ENCODE measurements at places on chromosomes 6 and 20. TPM values are rescaled to one million over a fixed set of nuclear protein-coding genes. Genes with fewer than 3 reads are reported as not detected.

GRCh38 chr6:82017288-82017687 is 230.3 kb downstream of the IBTK start:
- DNase-seq = no peak

DNA sequence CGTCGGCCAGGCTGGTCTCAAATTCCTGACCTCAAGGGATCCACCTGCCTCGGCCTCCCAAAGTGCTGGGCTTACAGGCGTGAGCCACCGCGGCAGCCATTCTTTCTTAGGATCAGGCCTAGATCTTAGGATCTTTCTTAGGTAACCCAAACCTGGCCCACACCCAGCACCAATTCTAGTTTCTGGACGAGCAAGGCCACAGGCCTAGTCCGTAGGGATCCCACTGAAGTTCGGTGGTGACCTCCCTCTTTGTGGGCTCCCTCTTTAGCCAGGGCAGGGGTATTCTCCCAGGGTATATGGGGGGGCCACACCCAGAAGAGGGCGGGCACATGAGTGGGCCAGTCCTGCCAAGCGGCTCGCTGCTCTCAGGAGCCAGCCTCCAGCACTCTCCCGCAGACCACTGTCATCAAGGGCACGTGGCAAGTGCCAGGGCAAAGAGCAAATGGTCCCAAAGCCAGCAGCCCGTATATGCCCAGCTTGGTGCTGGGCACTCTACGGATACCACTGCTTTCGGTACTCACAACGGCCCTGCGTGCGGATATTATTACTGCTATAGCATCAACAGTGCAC is 6.5 kb downstream of the PXDC1 start:
- no peak for DNase-seq

- DNase-seq = peak; percentile 48
Observed at GRCh38 chr20:62795023-62795761, 1.1 kb upstream of the MRGBP start.

DNA sequence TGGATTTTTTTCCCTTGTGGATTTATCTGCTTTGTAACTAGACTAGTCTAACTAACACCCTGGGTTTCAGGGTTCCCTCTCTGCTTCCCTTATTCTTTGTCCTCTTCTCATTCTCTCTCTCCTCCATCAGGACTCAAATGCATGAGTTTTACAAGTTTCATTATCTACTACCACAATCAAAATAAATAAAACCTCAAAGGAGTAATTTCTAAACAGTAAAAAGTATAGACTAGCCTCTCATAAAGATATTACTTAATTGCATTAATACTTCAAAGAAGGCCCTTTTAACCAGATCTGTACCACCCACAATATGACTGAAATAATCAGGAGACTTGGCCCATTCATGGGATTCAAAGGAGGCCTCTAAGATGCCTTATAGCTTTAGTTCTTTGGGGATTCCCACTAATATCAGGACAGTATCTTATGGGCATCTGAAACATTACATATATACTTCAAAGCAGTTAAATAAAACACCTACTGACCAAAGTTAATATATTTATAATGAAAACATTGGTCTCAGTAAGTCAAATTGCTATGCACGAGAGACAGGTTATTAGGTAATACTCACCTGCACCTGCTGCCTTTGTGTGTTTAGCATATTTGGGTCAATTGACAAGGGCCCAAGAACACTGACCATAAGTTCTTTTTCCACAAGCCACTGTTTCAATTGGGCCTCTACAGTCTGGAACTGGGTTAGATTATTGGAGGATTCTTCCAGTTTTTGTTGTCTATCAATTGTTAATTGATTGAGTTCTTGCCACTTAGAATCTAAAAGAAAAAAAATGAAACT is 85.7 kb downstream of the DST start:
- DNase-seq = no peak

DNA sequence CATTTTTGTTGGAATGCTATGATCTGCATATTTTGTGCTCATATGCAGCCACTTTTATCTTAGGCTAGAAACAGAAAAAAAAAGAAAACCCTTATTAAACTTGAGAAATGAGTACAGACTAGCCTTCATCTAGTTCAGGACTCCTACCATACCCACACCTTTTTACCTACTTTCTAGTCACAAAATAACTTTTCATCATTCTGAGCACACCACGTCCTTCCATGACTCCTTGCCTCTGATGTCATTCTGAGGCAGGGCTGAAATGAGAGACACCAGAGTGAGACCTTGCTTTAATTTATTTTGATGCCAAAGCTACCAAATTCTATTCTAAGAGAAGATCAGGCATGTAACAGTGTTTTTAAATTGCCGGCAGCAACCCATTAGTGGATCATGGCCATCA is 38.8 kb downstream of the SNX3 start:
- DNase-seq = no peak

GRCh38 chr20:32839227-32839981 is 19.3 kb upstream of the EFCAB8 start:
- DNase-seq = no peak

DNA sequence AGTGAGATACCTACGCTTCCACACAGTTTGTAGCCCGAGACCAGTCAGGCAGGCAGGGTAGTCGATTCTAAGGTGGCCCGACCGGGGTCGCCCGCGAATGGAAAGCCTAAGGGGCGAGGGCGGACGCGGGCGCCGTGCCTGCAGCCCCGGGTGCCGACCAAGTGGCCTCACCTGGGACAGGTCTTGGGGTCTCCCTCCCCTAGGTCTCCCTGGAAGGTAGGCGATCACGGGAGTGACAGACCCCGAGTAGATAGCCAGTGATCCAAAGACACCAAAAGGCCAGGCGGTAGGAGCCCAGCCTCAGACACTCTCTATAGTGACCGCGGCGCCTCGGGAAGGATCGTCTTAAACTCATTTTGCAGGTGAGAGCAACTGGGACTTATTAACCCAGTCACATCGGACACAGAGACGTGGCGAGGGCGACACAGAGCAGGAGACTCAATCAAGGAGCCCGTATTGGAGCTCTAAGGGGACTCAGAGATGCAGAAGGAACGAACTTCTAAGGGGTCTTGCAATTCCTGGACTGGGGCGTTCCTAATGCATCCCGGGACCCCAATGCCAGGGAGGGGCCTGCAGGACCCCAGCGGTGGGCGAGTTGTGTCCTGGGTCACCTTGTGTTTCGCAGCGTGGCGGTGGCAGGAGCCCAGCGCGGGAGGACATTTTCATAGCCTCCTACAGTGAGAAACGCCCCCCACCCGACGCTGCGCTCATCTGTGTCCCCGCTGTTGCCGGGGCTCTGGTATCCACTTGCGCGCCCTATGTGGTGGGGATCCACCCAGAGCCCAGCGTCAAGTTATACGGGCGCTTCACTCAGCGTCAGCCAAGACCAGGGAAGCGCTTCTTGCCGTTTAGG is 2.1 kb upstream of the VSX1 start:
- DNase-seq = no peak

- no peak for DNase-seq
Observed at GRCh38 chr6:35085359-35086281, 55.5 kb downstream of the TCP11 start.

DNA sequence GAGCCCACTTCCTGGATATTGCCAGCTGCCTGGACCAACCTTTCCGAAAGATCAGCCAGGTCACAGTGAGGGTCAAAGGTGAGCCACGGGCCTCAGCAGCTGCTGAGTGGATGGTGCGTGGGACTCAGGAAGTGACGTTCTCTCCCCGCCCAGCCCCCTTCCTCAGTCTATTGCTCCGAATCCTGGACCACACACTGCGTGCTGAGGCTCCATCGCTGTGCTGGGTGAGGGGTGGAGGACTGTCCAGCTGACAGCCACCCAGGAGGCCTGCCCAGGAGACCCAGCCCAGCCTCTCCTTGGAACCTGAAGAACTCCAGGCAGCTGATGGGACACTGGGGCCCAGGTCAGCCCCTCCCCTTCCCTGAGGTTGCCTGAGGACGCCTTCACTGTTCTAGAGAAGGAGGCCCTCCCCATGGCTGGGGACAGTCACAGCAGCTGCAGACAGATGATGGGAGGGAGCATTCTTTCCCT is 94.4 kb upstream of the CD93 start:
- no peak for DNase-seq

GRCh38 chr6:142235272-142235671 is 66.5 kb upstream of the ADGRG6 start:
- DNase-seq = no peak

- DNase-seq = no peak
Observed at GRCh38 chr20:46642265-46642968, 8.8 kb downstream of the SLC13A3 start.

DNA sequence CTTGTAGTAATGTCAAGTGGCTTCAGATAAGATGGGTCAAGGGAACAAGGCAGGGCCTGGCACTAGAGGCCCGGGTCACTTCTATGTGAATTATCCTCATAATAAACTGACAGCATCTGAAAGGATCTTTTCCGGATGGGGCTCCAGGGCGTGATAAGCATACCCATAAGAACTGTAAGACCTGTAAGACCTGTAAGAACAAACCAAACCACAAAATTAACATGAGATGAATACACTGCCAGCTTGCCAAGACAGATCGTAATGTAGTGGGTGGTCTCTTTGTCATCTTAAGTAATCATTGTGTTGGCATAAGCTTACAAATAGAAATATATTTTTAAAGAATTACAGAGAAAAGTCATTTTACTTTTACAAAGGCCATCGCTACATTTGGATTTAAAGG is 334.9 kb downstream of the RFPL4B start:
- DNase-seq = no peak

- DNase-seq = no peak
Observed at GRCh38 chr6:144190593-144190992, 40.3 kb downstream of the STX11 start.

DNA sequence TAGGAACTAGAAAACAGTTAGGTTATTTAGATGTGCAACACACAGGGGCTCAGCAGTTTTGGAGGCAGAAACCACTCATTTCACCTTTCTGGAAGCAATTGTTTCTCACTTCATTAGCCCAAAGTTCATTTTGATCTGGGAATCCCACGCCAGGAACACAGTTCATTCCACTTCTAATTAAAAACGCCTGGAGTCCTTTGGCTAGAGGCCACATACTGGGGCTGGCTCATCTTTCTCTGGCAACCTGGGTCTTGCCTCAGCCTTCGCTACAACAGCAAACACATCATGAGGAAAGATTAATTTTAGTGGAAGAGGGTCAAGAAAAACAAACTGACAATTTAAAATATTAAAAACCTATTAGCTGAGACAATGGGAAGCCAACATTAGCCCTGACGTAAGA is 69.7 kb downstream of the RFPL4B start:
- DNase-seq = no peak

- no peak for DNase-seq
Observed at GRCh38 chr6:92538926-92539325, 880.4 kb downstream of the EPHA7 start.

DNA sequence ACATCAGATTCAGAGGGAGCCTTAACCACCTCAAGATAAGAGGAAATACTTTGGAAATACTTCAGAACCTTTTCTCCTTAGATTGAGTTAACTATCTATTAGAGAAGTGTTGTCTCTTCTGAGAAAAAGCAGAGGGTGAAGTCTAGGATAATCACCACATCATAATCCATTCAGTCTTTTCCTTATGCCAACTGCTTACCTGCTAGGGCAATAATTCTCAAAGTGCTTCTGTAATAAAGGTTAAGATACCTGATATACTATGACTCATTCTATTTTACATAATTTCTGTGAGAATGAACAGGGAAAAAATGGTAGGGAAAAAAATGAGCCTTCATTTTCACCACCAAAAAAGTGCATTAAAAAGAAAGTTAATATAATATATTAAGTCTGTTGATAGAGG is 70.1 kb upstream of the LOC128125822 start:
- no peak for DNase-seq

DNA sequence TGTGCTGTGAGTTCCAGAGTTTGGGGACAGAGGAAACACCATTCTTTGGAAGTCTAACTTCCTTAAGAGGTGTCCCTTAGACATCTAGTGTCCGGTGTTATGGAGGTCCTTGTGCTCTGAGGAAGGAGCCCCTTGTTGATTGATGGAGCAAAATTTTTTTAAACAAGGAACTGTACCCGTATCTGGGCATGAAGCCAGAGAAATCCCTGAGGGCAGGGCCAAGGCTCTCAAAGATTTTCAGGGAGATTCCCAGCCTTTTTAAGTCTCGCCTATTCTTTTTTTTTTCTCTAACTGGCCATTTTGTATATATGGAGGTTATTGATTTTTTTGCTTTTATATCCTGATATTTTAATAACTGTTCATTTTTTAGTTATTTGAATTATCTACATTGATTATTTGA is 45.9 kb downstream of the TRIM38 start:
- DNase-seq = no peak

DNA sequence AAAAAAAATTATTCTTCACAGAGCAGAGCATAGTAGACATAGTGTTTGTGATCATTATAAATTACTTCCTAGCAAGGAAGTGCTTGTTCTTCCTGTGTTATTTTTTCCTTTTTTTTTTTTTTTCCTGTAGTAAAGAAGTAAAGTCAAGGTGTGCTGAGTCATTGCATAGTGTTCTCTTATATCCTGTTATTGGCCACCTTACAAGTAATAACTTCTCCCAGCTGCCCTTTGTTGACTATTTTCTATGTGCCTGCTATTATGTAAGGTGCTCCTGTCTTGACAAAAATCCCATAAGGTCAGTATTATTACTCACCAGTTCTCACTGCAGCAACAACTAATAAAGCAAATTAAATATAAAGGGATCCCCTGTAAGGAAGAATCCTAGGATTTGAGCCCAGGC is 195.3 kb downstream of the GJA1 start:
- DNase-seq = no peak

- DNase-seq = peak; percentile 7
Observed at GRCh38 chr6:125747589-125748405, 1.6 kb upstream of the HEY2 start.

DNA sequence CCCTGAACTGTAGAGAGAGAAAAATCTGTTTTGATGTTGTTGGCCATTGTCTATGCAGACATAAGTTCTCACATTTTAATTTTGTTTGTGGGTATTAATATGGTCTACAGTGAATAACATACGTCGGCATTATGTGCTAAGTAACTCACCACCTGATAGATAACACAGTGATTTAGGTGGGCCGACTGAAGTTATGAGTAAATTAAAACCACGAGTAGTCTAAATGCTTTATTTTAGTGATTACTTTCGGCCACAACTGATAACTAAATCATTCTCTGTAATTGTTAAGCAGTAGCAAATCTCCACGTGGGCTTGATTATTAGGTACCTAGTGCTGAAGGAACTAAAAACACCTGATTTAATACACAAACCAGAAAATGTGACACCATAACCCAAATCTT is 1.1 kb downstream of the DOP1A start:
- peak; percentile 3 for DNase-seq

DNA sequence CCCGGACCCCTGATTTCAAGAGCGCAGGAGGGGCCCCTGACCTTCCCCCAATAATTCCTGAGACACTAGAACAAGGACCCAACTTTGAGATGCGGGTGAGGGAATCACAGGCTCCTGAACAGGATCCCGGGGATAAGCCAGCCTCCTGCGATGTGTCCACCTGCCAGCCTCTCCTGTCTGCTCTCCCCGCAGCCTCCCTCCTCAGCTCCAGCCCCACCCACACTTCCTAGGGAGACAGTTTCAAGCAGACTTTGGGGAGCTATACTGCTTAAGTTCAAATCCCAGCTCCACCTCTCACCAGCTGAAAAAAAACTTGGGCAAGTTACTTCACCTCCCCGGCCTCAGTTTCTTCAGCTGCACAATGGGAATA is 50.8 kb downstream of the GRM4 start:
- no peak for DNase-seq

Gene PHACTR1
- total RNA-seq = 1.3 TPM

Gene TGM3
- not detected for total RNA-seq

Gene SCGN
- not detected for total RNA-seq

Gene FAM83C
- not detected for total RNA-seq

Gene ESR1
- total RNA-seq = 2.8 TPM
